ENCODE measurements at places on chromosomes 16 and 17.

DNA sequence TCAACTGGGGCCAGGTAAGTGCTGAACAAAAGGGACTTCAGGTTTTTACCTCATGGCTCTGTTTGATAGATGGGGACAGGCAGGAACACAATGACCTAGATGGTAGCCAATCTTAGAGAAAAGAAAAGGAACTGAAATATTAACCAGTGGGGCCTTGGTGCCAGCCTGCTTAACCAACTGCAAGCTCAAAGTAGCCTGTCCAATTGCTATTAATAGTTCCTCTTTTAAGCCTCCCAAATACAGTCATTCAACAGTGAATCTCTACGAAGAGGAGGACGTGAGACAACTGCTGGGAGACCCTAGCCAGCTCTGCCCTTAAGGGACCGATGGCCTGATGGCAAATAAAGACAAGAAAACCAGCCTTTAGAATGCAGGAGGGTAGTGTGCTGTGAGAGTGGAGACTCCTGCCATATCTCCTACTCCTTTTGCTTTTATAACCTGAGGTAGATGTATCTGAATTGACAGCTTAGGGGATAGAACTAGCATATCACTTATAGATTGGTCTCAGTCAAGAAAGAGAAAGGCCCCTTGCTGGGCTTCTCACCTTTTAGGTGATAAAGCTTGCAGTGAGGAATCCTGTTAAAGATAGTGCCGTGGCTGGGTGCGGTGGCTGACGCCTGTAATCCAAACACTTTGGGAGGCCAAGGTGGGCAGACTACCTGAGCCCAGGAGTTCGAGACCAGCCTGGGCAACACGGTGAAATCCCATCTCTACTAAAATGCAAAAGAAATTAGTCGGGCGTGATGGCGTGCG is 28.3 kb downstream of the ARSG start:
- no peak for DNase-seq

DNA sequence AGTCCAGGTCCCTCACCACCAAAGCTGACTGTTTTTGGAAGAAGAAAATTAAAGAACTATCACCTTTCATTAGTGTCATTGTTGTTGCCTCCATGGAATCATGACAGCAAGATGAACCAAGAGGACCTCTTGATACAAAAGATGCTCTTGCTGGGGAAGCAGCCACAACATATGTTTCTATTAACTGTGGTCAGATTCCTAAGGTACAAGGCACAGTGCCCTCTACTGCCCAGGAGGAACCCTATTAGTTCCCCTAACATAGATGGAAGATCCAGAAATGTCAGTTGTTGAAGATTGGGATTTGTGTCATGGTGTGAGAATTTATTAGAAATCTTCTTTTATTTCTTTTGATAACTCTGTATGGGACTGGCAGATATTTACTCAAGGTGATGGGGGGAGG is 188.2 kb upstream of the ANKFN1 start:
- DNase-seq: no peak

- no peak for DNase-seq
Measured at GRCh38 chr17:2949469-2950044, 113.8 kb downstream of the OR1D5 start.

DNA sequence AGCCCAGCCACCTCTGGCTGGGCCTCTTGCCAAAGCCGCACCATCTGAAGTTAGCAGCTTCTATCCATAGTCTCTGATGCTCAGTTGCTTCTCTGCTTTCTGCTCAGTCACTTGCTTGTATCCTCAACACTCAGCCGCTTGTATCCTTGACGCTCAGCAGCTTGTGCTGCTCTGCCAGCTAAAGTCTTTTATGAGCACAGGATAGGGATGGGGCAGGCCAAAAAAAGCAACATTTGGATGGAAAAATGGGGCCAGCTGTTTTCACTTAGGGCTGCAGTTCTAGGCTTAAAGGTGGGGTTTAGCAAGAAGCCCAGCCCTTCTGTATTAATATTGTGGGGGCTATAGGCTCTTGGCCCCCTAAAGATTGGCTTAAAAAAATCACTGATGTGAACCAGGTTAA is 739.4 kb downstream of the CDH8 start:
- DNase-seq: no peak

- no peak for DNase-seq
Measured at GRCh38 chr16:67803894-67804293, 2.5 kb downstream of the RANBP10 start.

- peak; percentile 94 for DNase-seq
Measured at GRCh38 chr17:50919321-50920040, 53.3 kb upstream of the TOB1 start.

DNA sequence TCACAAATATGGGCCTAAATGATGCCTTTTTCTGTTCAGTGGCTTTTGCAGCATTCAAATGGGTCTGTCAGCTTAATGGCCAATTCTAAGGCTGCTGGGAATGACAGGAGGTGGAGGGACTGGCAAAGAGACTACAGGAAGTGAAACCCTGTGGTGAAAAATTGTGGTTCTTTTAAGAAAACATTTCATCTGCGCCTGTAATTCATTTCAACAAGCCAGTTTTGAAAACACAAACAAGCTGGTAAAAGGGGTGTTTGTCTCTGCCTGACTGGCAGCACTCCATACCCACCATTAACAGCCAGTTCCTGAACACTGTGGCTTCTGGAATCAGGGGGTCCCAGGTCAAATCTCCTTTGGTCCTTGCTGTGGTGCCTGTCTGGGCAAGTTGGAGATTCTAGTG is 3.6 kb upstream of the KDM8 start:
- peak; percentile 65 for DNase-seq

GRCh38 chr17:83113381-83113780 is 34.0 kb downstream of the METRNL start:
- no peak for DNase-seq

DNA sequence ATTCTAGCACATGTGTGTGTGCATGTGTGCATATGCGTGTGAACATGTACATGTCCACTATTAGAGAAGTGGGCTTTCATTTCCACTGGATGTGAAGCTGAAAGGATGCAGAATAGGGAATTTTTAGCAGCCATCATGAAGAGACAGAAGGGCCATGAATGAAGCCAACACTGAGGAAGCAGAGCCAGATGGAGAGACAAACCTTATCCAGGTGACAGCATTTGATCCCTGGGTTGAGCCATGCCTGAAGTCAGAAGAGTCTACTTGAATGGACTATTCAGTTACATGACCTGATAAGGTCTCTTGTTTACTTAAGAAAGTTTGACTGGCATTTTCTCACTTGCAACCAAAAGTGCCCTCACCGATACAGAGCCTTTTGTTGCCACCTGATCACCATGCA is 88.4 kb downstream of the ASIC2 start:
- no peak for DNase-seq

- DNase-seq: no peak
Measured at GRCh38 chr17:80558046-80558445, 13.4 kb downstream of the RPTOR start.

DNA sequence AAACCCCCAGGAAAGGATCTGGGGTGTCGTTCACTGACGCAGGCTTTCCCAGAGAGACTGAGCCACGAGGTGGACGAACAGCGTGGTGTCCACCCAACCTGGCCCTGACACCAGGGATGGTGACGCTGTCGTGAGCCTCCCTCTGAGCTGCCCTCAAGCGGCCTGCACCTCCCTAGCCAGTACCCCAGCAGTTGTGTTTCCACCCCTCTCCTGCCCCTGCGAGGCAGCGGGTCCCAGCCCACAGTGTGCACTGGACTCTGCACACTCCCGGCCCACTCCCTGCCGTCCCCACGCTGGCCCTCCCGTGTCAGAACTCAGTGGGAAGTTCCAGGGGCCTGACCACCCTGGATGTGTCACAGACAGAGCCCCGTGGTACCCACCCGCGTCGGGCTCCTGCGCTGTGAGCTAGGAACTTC is 39.8 kb downstream of the CBFA2T3 start:
- DNase-seq: no peak

DNA sequence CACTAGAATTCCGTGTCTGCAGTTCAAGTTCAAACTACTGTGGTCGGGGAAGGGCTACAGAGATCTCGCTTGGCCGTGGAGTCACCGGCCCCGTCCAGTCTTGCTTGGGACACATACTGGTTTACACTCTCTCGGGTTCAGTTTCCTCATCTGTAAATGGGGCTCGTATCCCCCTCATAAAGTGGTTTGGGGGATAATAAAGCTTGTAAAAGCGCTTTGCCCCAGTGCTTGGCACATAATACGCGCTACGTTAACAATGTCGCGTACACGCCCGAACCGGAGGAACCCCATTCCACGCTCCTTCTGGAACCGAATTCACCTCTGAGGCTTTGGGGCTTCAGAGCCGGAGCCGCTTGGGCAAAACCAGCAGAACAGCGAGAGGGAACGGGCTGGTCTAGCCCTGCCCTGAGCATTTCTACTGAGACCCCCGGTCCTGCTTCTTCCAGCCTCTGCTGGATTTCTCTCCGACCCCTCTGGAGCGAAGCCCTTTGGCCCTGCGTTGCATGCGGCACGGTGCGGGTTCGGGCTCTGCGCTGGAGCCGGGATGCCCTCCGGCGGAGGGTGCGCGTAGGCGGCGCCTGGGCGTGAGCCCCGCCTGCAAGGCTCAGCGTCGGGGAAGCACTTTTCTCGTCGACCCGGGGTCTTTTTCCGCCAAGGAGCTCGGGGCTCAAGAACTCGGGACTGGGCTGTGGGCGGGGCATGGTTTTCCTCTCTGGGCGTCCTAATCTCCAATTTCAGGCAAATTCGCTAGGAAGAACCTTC is 26.1 kb upstream of the HOXB13 start:
- DNase-seq: no peak

GRCh38 chr16:80759419-80760162 is 44.8 kb downstream of the CDYL2 start:
- peak; percentile 6 for DNase-seq

DNA sequence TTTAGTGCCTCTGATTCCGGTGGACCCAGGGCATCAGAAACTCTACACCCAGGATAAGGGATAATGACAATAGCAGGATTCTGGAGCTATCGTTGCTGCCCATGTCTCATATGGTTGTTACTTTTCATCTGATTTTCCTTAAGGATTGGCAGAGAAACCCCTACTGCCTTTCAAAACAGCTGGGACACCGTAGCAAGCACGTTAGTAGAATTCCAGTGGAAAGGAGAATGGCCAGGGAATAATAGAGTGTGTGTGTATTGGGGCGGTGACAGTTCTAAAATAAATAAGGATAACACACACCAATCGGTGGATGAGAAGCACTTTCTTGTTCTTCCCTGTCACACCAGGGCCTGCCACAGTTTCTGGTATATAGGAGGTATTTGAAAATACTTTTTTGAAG is 251.8 kb downstream of the HAPSTR1 start:
- DNase-seq: no peak

GRCh38 chr17:59496178-59496577 is 69.2 kb upstream of the DHX40 start:
- no peak for DNase-seq

DNA sequence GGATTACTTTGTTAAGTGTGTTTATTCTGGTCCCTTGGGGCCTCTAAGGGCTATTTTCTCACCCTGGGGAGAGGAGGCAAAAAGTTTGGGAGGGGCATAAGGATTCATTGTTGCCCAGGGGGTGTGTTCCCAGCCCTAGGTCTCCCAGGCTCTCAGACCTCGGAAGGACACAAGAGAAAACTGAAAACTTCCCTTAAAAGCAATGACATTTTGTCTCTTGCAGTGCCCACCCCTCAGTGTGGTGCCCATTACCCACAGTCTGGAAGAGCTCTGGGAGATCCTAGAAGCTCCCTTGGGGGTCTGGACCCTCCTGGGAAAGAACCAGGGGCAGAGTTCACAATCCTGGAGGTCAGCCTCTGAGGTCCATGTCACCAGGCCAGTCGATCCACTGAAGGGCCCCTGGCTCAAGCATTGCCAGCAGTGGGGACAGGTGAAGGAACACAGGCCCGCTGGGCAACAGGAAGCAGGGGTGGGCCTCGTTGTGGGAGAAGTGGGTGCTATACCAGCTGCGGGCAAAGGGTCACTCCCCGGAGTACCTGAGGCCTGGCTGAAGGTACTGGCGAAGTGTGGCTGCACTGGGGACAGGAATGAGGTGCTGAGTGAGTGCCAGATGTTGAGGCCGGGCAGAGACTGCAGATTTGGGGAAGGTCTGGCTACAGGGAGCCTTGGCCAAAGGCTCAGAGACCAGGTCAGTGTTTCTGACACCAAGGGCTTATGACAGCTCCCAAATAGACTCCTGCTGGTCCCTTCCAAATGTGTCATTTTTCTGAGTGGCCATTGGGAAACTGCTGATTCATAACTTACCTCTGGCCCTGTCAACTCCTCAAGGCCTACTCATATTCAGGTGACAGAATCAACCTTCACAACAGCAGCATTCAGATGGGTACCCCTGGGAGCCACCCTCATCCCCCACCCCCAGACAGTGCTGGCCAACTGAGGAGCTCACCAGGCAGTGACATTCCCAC is 4.6 kb upstream of the ZNF747 start:
- DNase-seq: no peak

All from CD4-positive, alpha-beta T cell treated with Interleukin-2 at 100 ng/mL for 4 hours (primary cell).